ENCODE measurements at places on chromosomes 4 and X.

- no peak for DNase-seq
These were observed 8.1 kb downstream of the SSR4 start for GRCh38 chrX:153802513-153803045.

DNA sequence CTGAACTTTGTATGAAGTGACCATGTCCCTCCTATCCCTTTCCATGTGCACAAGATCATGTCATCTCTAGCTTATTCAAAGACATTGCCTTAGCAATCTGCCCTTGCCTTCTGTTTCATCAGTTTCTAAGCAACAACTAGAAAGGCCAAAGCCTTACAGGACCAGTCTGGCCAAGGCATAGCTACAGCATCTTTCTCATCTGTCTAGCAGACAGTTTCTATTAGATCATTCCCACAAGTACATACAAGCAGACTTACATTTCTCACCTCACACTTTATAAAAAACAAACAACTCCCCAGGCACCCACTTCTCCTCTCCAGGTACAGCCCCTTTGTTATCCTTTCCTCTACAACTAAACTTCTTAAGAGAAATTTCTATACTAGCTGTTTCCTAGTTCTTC is 188.7 kb upstream of the AADAT start:
- DNase-seq = no peak

DNA sequence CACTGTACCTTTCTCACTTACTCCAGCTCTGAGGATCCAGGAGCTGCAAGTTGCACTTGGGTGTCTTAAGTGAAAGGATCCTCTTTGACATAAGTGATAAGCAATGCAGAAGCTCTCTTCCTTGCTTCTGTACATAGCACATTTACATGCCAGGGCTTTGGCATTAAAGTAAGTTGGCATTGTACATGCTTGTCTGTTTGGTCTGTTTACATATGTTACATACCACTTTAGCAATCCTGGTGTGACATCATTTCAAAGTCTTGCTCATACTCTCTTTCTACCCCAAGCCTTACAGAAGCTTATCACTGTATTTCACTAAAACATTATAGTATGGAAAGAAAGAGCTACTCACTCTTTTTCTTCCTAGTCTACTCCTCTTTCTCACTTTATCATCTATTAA is 2548.3 kb downstream of the ARAP2 start:
- DNase-seq = no peak

- DNase-seq = no peak
These were observed 3.7 kb upstream of the UGT2A1 start for GRCh38 chr4:69656653-69657158.

GRCh38 chrX:43676971-43677572 is 21.0 kb downstream of the MAOA start:
- DNase-seq = no peak

DNA sequence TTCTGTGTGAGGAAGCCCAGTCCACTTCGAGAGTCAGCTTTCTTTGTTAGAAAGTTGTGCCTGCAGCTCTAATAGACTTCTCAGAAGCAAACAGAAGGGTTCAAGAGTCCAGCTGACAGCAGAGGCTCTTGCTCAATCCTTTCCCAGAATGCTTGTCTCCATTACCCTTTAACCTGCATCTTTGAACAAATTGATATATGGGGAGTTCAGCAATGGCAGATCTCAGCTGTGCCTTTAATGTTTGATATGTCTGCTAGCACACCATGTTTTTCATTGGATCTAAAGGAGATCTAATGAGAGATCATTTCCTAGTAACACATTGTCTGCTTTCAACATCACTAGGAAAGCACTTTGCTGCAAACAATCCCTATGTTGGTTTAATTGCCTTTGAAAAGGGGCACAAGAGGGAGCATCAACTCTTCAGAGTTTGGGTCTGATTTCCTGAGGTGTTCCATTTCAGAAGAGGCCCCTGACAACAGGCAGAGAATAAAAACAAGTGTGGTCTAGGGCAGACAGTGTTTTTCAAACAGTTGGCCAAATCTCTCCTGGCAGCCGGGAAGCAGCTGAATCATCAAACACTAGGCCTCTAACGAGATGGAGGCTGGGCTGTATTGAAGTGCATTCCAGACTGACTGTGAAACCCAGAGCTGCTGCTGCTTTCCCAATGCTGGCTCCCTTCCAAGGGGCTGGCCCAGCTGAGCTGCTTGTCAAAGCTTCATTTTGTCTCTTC is 55.5 kb downstream of the LUZP4 start:
- DNase-seq = no peak

DNA sequence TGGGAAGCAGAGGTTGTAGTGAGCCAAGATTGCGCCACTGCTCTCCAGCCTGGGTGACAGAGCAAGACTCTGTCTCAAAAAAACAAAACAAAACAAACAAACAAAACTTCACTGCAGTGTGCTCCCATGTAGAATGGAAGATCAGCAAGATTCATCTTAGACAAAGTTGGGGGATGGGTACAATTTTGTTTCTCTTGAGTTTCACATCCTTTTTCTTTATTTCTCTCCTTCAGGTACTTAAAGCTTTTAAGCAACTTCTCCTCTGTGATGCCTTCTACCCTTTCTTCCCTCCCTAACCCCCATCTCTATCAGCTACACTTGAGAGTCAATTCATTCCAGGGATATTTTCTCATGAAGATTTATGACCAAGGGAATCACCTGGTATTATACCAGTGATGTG is 15.5 kb upstream of the RBBP7 start:
- DNase-seq = no peak

GRCh38 chrX:151000861-151001331 is 17.8 kb downstream of the HMGB3 start:
- no peak for DNase-seq

DNA sequence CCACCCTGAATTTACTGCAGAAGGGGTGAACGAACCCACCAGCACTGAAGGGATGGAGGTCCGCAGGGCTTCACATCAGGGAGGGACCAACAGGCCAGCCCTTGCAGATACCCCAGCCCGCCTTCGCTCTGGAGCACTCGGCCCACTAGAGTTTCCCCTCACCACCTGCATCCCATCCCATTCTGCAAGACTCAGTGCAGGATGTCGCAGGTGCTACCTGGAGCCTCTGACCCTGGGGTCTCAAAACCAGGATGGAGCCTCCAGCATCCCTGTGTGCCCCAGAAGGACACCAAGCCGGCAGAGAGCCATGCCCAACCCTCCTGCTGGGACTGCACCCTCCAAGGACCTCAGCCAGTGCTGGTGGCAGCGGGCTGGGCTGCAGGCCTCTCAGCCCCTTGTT is 57.6 kb upstream of the ADRA2C start:
- DNase-seq = no peak

DNA sequence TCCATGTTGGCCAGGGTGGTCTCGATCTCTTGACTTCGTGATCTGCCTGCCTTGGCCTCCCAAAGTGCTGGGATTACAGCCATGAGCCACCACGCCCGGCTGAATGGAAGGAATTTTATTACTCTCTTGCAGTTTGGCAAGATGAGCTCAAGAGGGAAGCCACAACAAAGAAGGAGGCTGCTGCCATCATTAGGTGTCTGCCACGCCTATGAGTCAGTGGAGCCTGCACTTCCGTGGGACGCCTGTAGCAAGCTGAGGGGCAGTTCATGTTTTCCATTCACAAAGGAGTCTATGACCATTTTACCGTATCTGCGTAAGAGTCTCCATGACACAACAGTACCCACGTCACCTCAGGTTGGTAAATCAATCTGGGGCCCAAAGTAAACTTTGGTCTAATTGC is 51.2 kb upstream of the CHRNA9 start:
- no peak for DNase-seq

GRCh38 chrX:31593353-31593752 is 521.5 kb upstream of the FTHL17 start:
- DNase-seq = no peak

- DNase-seq = no peak
These were observed 654 bp upstream of the DDIT4L start for GRCh38 chr4:100190643-100191600.

- no peak for DNase-seq
These were observed 42.4 kb downstream of the PPP3CA start for GRCh38 chr4:101304916-101305315.

GRCh38 chr4:25223802-25224375 is 9.9 kb upstream of the PI4K2B start:
- no peak for DNase-seq

GRCh38 chr4:107801766-107802211 is 22.9 kb upstream of the SGMS2 start:
- DNase-seq = no peak

GRCh38 chr4:71287305-71287704 is 51.5 kb upstream of the SLC4A4 start:
- DNase-seq = no peak

GRCh38 chrX:17521871-17522693 is 147.1 kb downstream of the NHS start:
- no peak for DNase-seq

GRCh38 chr4:114025176-114025777 is 45.8 kb upstream of the ARSJ start:
- DNase-seq = no peak

GRCh38 chrX:132718431-132718958 is 229.7 kb upstream of the MBNL3 start:
- no peak for DNase-seq

- DNase-seq = no peak
These were observed 399.9 kb upstream of the CNKSR2 start for GRCh38 chrX:20974326-20974725.

GRCh38 chr4:114226179-114226578 is 246.7 kb upstream of the ARSJ start:
- DNase-seq = no peak

DNA sequence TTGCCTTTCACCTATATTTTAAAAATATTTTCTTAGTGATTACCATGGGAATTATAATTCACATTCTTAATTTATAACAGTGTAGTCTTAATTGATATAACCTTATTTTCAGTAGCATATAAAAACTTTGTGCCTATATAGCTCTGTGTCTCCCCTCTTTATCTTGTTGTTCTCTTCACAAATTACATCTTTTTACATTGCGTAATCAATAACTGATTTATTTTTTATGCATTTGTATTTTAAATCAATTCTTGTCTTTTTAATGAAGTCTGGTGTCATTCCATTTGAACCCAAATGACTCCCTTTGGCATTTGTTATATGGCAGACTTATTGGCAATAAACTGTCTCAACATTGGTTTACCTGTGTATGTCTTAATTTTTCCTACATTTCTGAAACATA is 137.0 kb downstream of the SH3BGRL start:
- DNase-seq = no peak

GRCh38 chr4:173930329-173930967 is 353.0 kb downstream of the FBXO8 start:
- no peak for DNase-seq

DNA sequence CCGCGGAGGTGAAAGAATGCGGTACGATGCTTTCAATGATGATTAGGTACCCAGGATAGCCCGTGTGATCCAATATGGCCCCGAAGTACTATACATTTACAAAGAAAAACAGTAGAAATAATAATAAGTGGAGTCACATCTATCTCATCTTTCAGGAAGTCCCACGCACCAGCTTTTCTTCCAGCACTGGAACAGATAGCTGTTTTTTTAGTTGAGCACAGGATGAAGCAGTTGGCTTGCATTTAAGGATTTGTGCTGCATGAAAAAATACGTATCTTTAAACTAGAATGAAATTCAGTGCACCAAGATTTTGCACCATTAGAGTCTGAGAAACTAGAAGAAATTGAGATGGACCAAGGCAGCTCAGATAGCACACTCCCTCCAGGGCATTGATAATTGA is 44.1 kb downstream of the SMIM20 start:
- DNase-seq = no peak

- DNase-seq = no peak
These were observed 80.7 kb downstream of the FHIP1A start for GRCh38 chr4:151489462-151490203.

- no peak for DNase-seq
These were observed 23.0 kb upstream of the RADX start for GRCh38 chrX:106588801-106589200.

- peak; percentile 50 for DNase-seq
These were observed at the start of gene PDK3 for GRCh38 chrX:24464836-24465531. Gene PDK3, plus strand, starts transcription at chrX:24465286. Its CDS starts 170 bp downstream, at chrX:24465456.

- no peak for DNase-seq
These were observed 72.6 kb downstream of the METTL14 start for GRCh38 chr4:118757761-118758251.

GRCh38 chr4:3311095-3311372 is 18.2 kb downstream of the RGS12 start:
- DNase-seq = no peak

DNA sequence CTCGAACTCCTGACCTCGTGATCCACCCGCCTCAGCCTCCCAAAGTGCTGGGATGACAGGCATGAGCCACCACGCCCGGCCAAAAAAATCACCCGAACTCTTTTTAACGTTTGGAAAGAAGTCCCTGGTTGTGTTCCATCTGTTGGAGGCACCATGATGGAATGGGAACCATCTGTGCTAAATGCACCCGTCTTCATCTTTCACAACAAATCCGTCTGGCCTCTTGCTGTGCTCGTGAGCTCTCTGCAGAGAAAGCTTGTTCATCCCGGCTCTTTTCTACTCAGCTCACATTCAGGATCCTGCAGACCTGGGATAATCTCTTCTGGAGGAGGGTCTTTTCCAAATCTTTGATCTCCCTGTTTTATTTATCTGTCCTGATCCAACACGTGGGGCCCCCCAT is 188.8 kb downstream of the CRLF2 start:
- DNase-seq = no peak

GRCh38 chrX:135498236-135498635 is 22.2 kb upstream of the INTS6L start:
- no peak for DNase-seq

DNA sequence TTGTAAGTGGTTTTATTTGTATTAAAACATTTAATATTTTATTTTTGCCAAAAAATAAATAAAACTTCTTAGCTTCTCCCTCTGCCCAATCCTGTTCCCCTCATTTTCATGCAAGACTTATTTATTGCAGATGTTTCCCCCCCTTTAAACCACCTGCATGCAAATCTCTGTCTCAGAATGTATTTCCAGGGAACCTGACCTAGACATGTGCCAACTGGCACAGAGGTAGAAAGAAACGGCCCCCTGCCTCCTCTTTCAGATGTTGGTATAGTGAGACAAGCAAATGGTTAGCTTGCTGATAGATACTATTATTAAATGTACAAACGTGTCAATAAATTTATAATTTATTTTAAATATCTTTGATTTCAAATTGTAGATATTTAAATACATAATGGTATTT is 47.1 kb downstream of the KLF3 start:
- DNase-seq = no peak

GRCh38 chr4:147560625-147561024 is 56.6 kb upstream of the TMEM184C start:
- no peak for DNase-seq

- DNase-seq = no peak
These were observed 62.3 kb downstream of the CLDN22 start for GRCh38 chr4:183257808-183258207.

DNA sequence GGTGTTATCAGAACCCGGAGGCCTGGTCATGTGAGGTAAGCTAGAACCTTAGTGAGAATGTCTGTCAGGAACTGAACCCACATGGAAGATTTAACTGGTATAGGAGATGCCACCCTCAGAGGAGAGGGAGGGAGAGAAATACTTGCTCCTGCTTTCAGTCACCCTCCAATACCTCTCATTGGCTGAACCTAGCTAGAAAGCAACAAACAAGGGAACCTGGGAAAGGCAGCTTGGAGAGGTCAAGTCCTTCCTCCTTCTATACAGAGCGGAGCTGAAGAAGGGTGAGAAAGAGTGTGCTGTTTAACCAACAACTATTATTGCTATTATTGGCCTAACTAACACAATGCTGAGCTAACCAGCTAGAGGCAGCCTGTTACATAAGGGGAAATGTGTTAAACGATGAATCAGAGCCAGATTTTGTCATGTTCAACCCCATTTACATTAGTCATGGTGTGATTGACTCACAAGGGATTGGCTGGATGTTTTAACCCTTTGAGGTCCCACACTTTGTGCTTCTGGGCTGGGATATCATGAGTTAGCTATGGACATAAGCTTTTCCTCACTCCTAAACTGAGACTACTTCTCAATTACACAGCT is 96.5 kb upstream of the ESX1 start:
- DNase-seq = no peak
